Myocyte (in vitro differentiated cells): ENCODE measurements at places on chromosomes 12 and 14.

- no peak for DNase-seq
These were observed 768.1 kb upstream of the LRFN5 start for GRCh38 chr14:40838601-40839000.

- no peak for DNase-seq
These were observed 131.3 kb downstream of the SLC25A47 start for GRCh38 chr14:100454437-100454836.

DNA sequence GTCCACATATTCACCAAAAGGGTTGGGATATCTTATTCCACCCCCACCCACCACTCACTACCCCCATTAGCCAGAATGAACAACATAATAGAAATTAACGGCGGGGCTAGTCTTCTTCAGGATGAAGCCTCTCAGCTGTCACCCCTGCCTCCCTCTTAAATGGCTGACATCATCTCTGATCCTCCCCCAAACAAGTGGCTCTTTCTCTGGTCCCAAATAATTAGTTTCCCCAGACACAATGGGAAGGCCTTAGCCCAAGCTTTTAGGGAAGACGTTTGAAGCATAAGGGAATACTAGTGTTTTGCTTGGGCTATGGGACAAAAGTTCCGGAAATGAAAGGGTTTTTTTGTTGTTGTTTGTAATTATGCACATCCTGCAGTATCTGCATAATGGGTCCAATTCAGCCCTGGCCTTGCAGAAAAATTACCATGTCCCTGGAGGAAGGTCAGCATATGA lies 13.8 kb downstream of the STON2 start:
- no peak for DNase-seq

- peak; percentile 46 for DNase-seq
These were observed 2.7 kb upstream of the BEST3 start for GRCh38 chr12:69701826-69702225.

GRCh38 chr12:26153421-26154154 lies 28.8 kb upstream of the BHLHE41 start:
- DNase-seq, result peak; percentile 88

DNA sequence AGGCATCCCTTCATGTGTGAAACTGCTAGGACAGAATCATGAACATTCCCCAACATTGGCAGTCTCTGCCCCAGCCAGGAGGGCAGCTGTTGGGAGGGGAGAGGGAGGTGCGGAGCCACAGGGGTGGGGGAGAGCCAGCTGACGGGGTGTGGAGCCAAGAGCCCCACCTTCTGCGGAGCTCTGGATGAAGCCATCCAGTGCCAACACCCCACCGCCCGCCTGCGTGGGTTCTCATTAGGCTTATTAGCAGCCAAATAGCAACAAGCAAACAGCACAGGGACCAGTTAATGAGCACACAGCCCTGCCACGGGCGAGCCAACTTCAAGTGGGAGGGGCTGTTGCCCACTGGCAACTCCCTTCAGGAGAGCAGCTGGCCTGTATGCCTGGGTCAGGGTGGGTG lies 12.1 kb downstream of the LTBP2 start:
- peak; percentile 92 for DNase-seq

DNA sequence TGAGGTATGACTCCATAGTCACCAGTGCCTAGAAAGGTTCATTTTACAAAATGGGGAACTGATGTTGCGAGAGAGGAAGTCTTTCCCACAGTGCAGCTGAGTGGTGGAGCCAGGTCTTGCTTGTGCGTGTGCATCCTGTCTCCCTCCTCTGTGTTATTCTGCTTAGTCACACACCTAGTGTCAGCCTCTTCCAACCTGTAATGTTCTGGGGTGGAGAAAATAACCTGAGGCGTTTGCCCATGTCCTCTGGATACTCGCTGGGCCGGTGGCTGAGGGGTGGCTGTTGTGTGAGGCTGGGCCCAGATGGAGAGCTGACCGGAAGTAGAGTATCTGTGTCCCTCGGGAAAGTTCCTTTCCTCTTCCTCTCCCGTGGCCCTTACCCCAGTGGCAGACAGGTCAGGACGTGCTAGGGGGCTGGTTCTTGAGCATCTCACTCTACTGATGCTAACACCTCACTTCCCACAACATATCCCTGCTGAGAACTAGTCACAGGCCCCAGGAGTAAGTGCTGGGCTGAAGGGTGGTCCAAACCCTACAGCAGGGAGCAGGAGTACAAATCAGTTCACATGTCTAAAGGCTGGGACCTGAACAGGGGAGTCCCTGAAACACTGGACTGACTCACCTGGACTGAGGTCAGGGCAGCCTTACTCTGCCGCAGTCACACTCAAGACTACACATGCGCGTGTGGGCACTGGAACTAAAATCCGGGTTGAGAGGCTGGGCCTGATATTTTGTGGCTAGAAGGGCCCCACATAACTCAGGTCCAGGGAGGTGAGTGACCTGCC lies 7.0 kb downstream of the MLF2 start:
- DNase-seq, result no peak

DNA sequence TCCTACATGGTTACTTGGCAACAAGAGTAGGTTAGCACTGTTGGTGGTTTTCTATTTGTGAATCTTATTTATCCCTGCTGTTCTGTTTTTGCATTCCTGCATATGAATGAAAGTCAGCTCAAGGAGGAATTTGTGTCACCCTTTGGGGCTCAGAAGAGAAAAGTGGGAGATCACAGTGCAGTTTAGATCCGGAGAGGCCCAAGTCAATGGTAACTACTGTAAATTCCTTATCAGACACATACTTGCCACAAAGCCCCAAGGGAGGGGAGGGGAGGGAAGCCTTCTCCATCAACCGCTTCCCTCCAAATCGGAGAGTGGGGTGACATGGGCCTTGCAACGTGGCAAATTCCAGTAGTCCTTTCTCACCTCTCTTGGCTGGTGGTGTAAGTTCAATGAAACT lies 15.0 kb downstream of the GSG1 start:
- DNase-seq, result no peak

- DNase-seq, result peak; percentile 27
These were observed 10.9 kb upstream of the LGMN start for GRCh38 chr14:92759300-92759678.

GRCh38 chr12:122362755-122363154 lies 59.7 kb downstream of the CLIP1 start:
- DNase-seq, result no peak

DNA sequence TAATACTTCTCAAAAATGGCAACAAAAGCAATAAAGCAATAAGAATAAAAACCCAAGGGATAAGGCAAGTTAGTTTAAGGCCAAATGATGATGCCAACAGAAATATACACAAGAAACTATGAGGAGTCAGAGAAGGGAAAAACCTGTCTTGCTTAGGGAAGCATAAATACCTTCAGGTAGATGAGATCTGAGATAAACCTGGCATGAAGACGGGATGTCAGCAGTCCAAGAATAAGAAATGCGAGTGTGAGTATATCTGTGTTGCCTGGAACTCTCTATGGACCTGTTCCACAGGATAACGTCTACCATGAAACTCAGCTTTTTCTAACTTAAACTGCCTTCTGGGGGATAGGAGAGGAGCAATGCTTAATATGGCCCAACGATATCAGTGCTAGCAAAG lies 30.6 kb downstream of the KCNH5 start:
- no peak for DNase-seq

- no peak for DNase-seq
These were observed 1.8 kb downstream of the PHC1 start for GRCh38 chr12:8916154-8916553.

GRCh38 chr12:108332791-108333382 lies 6.2 kb downstream of the CMKLR1 start:
- peak; percentile 64 for DNase-seq

GRCh38 chr14:53628732-53629430 lies 327.7 kb downstream of the BMP4 start:
- DNase-seq, result no peak

DNA sequence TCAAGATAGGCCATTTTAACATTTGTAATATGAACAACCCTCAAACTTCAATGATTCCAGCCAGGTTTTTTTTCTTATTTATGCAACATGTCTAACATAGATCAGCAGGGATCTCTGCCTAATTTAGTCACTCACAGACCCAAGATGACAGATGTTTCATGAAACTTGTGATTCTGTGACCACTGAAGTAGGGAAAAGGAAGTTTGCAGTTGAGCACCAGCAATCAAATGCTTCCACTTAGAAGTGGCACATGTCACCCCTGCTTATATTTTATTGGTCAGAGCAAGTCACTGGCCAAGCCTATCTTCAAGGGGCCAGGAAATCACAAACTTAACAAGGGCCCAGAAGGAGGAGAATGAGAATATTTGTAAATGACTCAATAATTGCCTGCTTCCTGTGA lies 150.6 kb downstream of the BCAT1 start:
- peak; percentile 68 for DNase-seq

- DNase-seq, result no peak
These were observed 46.3 kb upstream of the ATP2A2 start for GRCh38 chr12:110234755-110235154.

DNA sequence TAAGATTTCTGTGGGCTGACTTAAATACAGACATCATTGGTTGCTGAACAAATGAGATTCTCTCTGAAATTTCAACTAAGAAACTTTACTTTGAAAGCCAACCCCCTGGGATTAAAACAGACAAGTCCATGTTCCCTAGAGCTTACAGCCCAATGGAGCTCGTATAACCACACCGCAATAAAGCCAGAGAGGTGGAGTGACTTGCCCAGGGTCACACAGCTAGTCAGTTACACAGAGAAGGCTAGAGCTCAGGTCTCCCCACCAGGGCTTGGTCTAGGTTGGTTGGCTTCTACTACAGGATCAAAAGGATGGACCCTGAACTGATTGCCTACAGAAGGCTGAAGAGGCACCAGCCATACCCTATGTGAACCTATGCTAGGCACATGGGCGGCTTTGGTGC lies 8.9 kb upstream of the LTBP2 start:
- DNase-seq, result no peak

- DNase-seq, result peak; percentile 52
These were observed 2.1 kb downstream of the SAMD4A start for GRCh38 chr14:54568821-54569595.

DNA sequence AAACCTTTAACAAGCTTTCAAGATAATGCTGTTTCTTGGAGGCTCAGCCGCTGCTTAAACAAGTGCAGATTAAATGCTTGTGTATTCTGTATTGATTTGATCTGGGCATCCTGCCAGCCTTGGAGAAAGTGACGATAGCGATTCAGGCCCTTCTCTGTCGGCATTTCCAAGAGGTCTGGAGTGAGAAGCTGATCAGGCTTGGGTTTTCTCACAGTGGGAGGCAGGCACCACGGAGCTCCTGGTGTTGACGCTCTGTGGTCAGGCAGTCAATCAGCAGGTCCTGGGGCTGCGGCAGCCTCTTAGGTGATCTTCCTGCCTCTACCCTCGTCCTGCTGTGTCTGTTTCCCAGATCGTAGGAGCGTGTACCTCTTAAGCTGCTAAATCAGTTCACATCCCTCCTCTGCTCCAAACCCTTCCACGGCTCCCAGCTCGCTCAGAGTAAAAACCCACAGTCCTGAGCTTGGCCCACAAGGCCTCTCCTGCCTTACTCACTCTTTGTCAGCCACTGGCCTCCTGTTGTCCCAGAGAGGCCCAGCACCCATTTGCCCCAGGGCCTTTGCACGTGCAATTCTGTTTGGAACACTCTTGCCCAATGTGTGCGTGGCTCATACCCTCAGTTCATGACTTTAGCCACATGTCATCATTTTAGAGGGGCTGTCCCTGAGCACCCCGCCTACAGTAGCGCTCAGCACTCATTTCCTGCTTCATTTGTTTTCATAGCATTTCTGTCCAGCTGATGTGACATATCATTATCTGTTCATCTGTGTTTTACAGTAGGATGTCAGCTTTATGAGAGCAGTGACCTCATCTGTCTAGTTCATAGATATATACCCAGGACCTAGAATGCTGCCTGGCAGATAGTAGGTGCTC lies 155.4 kb downstream of the AACS start:
- DNase-seq, result no peak

DNA sequence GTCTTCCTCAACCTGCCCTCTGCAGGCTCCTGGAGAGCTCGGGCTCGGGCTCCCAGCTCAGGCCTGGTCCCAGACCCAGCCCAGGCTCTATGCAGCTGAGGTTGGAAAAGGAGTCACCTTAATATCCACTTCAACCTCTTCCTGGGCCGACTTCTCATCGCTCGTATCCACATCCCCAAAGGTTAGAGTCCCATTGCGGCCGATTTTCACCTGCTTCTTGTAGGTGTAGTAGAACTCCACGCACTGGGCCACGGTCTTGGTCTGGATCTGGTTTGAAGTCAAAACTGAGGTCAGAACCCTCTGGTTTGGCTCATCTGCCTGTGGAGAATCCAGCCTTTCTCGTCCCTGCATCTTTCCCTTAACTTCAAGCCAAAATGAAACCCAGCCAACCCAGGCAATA lies 8.4 kb upstream of the PNMA1 start:
- DNase-seq, result no peak
